T-helper 22 cell (primary cell): ENCODE measurements at places on chromosomes 5 and 9.

DNA sequence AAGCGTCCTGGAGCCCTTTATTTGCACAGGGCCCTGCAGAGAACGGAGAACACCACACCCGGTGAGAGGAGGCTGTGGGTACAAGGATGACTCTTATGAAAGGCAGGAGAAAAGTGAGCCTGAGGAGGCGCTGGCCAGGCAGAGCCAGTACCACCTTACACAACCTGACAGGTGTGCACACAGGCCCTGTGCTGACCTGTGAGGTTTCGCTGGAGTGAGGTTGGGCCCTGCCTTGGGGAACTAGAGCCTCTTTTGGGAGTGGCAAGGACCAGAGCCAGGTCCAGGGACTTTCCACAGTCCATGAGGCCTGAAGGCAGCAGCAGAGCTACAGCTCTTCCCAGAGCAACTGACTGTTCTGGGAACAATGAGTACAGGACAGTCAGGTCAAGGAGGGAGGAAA lies 3.1 kb downstream of the SRD5A1 start:
- no peak for DNase-seq

GRCh38 chr5:71790433-71790832 lies 71.4 kb downstream of the CARTPT start:
- DNase-seq = no peak

GRCh38 chr5:22844155-22844554 lies 9.0 kb downstream of the CDH12 start:
- DNase-seq = no peak

DNA sequence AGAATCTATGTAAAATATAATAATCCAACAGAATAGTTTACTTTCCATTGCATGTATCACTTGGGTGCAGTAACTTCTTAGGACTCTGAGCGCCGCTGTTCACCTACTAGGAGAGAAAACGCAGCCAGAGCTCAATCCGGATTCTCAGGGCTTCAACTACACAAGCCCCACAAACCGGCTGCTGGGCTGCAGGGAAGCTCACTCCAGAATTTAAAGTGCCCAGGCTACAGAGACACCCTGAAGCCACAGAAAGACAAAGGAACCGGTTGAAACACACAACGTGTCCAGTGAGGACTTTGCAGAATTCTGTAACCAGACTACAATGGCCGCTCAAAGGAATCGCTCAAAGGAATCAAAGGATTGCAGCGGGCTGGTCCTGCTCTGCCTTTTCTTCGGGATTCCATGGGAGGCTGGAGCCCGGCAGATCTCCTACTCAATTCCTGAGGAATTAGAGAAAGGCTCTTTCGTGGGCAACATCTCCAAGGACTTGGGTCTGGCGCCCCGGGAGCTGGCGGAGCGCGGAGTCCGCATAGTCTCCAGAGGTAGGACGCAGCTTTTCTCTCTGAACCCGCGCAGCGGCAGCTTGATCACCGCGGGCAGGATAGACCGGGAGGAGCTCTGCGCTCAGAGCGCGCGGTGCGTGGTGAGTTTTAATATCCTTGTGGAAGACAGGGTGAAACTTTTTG lies at the start of gene PCDHGA10:
PCDHGA10 (plus strand) TSS at position 134 of the 686 bp plus-strand sequence; CDS start at position 323, 189 bp downstream.
- DNase-seq = no peak

GRCh38 chr5:82105457-82105856 lies 133.6 kb downstream of the ATG10 start:
- no peak for DNase-seq

DNA sequence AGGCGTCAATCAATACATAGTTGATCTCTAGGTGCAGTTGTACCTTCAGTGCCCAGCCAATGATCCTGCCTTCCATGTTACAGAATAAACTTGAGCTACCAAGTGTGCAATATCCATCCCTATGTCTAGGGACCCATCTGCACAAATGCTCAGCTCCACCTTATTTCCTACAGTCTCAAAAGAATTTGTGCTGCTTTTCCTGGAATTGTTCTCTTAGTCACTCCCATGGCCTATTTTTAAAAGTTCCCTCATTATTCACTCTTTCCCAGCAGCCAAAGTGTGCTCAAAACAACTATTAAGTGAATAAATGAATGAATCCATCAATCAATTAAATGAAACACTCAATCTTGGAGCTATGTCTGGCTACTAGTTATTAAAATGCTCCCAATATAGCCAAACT lies 14.7 kb downstream of the LIX1 start:
- DNase-seq = no peak

DNA sequence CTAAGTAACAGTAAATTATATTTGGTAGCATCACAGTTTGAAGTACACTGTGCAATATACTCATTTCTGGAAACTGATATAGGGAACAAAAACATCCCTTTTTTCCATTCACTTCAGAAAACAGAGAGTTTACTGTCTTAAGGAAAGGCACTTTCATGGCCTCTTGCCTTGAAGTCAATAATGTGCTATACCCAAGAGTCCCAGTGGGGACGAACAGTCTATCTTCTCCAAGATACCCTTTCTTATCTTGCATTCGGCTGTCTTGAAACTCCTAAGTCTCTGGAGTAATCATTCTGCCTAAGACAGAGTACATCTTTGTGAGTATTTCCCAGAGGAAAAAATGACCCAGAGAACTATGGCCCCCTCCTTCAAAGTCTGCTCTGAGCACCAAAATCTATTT lies 107.1 kb downstream of the SLC1A3 start:
- no peak for DNase-seq

- DNase-seq = no peak
These were observed 1.0 kb upstream of the ZCCHC7 start for GRCh38 chr9:37119360-37119759.

GRCh38 chr5:133474851-133475590 lies 137.3 kb downstream of the FSTL4 start:
- DNase-seq = no peak

DNA sequence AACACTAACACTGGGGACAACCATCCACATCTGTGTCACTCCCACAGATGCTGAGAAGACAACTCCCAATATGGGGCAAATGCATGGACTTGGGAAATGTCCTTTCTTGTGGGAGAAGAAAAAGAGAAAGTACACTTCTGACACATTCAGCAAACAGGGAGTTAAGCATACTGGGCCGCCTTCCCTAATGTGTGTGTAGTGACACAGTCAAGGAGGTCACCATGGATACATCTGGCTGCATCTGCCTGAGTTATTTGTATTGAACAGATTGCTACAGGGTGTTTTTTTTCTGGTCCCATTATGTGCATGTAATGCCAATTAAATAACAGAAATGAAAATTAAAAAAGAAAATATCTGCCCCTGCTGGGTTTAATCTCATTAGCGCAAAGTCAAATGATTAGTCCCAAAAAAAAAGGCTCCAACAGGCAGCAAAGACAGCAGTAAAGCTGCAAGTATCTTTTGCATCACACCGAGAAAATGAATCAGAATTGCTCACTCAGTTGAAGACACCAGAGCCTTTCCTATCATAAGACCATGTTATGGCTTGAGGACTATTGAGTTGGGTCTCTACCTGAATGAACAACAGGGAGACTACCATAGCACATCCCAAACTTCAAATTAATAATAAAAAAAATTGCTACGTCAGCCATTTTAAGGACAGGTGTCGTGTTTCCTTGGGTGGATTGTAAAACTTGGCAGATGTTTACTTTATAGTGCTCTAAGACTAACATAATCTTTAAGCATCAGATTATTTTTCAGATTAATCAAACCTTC lies 395.9 kb downstream of the DTWD2 start:
- DNase-seq = no peak

- no peak for DNase-seq
These were observed 13.4 kb downstream of the ABHD17B start for GRCh38 chr9:71897577-71897976.

GRCh38 chr5:139164020-139164419 lies 34.1 kb downstream of the SIL1 start:
- no peak for DNase-seq

DNA sequence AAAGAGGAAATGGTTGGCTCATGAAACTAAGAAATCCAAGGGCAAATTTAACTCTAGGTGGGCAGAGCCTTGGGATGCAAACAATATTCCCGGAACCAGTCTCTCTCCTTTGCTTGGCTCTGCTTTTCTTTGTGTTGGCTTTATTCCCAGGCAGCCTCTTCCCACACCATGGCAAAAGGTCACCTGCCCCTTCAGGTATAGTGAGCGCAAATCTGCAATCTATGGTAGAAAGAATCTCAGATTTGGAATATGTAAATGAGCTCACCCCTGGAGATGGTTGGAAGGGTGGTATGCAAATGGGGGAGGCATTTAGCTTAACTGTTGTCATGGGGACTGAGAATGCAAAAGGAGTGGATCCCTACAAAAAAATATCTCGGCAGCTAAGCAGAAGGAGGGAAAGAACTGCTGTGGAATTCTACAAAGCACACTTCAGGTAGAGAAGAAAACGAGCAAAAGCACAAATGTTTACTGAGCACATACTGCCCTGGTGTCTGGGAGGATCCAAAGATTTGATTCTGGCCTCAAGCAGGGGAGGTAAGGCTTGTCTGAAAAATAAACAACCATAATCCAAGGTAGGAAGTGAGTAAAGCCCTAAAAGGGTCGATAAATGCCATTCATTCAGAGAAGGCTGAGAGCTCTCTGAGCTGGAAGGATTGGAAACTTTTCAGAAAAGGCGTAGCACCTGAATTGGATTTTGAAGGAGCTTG lies 139.7 kb downstream of the TLE1 start:
- no peak for DNase-seq

- no peak for DNase-seq
These were observed 78.8 kb downstream of the ADAMTS2 start for GRCh38 chr5:179266291-179267070.

DNA sequence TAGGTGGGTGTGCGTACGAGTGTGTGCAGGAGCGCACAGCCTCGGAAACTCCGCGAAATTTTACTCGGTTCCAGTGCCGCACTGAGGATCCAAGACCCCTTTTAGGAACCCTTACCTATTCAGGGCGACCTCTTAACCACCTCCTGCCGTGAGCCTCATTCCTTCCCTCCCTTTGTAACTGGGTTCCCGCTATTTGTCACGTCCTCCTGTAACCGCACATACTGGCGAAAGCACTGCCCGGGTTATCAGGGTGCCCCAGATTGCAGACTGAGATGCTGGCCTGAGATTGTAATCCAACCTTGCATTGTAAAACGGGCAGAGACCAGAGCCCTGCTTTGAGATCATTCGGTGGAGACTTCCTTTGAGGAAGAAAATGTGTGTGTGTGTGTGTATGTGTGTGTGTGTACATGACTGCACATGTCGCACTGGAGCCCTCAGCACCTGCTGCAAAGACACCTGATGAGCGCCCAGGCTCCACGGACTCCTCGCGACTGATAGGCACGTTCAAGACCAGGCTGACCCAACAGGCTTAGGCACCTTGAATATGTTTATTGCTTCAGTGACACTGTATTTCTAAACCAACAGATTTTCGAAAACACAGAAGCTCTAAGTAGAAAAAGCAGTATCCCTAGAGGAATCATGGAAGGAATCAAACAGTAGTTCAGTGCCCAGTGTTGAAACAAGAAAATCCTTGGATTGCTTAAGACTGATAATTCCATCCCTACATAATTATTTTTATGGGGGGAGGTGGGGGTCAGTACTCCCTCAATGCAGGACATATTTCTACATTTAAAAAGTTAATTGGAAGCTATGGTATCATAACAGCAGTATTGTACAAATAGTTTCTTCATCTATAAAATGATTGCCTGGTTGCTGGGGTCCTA lies 86.5 kb upstream of the TNFAIP8 start:
- DNase-seq = no peak

- DNase-seq = no peak
These were observed 71.2 kb downstream of the LURAP1L start for GRCh38 chr9:12846035-12846434.

DNA sequence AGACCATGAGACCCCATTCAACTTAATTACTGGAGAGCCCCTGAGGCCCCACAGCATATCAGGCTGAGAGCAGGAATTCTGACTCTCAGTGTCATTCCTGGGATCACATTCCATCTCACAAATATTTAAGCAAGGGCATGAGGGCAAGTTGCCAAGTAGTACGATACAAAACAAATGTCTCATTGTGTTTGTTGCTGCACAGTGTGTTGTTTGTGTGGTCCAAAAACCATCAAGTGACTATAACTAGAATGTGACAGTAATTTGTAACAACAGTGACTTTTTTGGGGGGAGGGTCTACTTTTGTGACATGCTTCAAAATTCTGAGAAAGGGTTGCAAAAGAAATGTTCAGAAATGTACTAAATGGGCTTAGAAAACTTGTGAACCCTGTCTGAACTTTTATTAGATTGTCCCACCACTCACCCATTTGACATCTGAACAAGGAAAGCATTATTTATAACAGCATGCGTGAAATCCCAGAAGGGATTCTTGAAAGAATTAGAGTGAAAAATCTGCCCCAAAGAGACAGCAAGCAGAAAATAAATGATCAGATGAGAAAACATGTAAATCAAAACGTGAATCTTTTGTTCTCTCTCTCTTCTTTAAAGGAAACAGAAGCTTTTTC lies 347.0 kb downstream of the NTRK2 start:
- no peak for DNase-seq

DNA sequence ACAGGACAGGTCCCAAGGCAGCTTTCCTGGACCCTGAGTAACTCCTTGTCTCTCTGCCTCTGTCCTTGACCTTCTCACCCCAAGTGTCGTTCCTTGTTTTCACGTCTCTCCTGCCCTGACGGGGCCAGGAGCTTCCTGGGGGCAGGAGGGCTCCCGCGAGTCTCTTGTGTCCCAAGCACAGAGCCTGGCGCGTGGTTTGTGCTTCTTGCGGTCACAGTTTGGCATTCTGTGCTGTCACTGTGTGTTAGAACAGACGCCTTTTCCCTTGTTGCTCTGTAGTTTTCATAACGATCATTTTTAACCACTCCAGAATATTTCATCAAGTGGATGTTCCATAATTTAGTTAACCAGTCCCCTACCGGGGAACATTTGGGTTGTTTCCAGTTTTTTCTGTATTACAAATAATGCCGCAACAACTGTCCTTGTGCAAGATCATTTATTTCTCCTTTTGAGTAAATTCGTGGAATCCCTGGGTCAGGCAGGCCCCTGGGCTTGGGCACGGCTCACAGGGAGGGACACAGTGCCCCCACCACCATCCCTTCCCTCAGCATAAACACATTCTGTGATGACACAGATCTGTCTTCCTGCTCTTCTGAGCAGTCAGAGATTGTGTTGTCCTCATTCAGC lies 71.9 kb downstream of the TSPAN17 start:
- DNase-seq = no peak

DNA sequence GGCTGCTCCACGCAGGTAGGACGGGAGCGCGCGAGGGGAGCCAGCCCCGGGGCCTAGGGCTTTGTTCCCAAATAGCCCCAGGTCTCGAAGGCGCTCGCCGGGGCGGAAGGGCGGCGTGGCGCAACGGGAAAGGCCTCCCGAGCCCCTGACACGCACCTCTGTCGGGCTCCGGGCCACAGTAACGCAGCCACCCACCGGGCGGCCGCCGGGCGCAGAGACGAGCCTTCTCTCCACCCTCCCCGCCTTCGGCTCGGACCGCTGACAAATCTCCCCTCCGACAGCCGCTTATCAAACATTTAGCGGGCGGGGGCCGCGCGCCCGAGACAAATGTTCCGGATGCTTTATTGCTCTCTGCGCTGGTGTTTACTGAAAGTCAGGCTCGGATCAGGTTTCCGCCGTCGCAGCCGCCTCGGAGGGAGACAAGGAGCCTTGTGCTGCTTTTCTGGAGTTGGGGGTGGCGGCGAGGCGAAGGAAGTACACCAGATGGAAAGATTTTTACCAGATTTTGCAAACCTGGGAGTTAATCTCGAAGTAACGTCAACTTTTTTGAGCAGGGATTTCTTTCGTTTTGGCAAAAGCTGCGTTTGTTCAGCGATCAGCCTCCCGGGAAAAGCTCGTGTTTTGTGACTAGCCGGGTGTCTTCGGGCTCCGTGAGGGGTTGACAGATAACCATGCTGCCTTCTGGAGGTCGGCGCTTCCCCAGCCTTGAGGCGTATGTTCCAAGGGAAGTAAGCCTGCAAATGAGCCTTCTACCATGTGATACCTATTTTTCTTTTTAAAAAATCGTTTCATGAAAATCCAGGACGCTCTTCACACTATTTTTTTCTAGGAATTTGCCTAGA lies 950 bp downstream of the RGMB start:
- DNase-seq = peak; percentile 39
